ENCODE measurements at places on chromosomes 11 and 22.

- no peak for DNase-seq
Observed at GRCh38 chr11:15667127-15667725, 552.5 kb downstream of the INSC start.

DNA sequence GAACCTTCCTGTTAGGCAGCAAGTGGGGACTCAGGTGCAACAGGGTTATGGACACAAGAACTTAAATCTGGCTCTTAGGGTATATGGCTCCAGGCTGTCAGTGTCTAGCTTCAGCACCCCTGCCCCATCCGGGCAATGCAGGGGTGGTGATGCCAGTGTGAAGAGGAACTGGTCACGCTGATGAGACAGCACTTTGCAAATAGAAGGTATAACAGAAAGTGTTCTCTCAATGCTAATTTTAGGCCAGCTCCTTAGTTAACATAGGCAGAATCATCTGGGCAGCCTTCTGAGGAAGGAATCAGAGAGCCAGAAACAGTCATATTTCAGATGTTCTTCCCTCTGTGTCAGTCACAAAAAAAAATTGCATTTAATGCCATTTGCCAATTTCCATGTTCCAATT, 41.2 kb downstream of the SYT9 start:
- DNase-seq, result no peak

DNA sequence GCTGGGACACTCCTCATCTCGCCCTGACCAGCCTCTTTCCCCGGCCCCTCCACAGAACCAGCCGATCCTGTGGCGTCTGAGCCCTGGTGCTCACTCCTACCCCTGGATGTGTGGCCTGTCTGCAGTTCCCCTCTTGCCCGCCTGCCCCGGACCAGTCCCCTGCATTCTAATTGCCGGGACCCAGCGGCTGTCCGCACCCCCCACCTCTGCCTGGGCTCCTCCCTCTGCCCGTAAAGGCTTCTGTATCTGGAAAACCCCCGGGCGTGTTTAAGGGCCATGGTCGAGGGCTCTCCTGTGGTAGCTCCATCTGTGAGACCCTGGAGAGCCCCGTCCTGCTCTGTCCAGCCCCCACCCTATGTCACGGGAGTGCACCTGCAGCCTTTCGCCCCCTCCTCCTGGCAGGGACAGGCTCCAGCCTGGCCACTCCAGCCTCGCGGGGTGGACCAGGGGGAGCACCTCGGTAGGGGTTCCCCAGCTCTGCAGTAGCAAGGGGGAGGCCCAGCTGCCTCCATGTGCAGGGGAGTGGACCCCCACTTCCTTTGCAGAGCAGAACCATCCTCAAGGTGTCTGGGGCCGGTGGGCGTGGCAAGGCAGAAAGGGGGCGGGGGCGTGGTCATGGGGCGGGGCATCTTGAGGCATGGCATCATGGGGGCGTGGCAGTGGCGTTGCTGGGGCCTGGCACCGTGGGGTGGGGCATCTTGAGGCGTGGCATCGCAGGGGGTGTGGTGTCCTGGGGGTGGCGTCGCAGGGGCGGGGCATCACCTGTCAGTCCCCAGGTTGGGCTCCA, 430.4 kb downstream of the TBC1D22A start:
- DNase-seq, result peak; percentile 71

DNA sequence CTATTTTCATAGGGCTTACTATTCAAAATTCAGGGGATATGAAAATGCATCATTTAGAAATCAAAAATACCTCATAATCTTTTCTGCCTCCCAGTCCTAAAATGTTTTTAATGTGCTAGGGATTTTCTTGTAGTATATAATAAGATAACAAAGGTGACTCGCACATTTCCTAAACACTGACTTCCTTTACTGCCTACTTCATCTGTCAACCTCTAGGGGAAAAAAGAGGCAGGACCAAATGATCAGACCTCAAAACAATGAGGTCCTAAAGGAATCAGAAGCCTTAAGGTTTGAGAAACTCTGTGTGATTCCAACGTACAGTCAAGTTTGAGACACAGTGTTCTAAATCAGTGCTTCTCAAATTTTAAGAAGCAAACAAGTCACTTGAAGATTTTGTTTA, 56.1 kb upstream of the POU2AF2 start:
- no peak for DNase-seq

DNA sequence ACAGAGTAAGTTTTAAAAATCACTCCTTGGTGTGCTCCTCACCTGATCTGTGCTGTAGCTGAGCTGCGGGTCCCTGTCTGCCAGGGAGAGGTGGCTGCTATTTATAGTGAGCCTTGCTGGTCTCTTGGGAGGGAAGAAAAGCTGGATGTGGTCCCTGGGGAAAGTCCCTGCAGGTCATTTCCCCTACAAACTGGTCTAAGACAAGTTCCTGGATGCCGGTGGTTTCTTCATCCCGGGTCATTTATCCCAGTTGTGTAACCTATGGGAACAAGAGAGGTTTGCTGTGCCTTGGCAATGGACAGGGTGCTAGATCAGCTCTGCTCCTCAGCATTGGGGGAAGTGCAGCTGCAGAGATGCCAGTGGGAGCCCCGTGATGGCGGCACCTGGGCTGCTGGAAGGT, at the start of gene SAA2:
Gene SAA2 (minus strand): TSS at position 108 of the 400 bp plus-strand sequence. CDS start 657 bp downstream, outside the sequence.
- peak; percentile 55 for DNase-seq

DNA sequence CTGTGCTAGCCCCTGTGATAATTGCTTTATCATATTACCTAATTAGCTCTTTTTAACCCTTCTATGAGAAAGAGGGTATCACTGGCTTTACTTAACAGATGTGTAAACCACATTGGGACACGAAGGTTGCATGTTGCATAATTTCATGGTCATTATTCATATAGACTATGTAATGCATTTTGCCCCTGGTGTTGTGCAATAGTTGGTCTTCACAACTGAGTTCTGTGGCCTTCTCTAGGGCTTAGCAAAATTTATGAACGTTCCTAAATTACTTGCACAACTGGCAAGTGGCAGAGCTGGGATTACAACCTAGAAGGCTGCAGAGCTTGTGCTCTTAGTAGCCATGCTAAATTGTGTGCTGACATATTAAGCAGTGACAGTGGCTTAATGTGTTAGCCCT, 34.6 kb upstream of the PDGFD start:
- no peak for DNase-seq

DNA sequence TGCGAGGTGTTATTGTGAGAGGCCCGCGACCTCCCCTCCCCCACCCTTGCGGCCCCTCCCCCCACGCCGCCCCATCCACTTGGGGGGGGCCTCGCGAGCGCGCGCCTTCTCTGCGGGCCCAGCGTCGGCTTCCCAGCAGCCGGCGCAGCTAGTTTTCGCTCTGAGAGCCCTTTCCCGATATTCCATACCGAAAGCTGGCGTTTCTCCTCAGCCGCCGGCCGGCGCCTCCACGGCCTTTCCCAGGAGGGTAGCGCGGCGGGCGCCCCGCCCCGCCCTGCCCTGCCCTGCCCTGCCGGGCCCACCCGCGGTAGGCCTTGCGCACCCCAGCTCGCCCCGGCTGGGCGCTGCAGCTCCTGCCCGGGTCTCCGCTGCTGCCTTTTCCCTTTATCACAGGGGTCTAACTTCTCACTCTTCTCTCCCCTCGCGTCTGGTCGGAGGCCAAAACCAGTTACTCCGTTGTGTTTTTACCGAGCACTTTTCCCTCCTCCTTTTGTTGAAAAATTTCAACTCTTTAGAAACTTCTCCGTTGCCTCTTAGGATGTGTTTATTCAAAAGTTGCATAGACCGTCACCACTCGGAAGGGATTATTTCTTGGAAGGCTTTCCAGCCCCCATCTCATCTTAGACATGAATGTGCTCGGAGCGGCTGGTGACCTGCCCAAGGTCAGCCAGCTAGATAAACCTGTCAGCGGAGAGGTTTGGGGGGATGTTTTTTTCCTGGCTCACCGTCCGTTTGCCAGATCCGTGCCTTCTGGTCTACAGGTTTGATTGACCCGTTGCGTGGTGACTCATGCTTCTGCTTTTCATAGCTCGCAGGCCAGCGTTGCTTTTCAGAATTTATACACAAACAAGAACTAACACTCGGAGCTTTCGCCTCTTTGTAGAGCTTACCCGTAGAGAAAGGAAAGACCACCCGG, 648 bp downstream of the PAFAH1B2 start:
- DNase-seq, result peak; percentile 44

DNA sequence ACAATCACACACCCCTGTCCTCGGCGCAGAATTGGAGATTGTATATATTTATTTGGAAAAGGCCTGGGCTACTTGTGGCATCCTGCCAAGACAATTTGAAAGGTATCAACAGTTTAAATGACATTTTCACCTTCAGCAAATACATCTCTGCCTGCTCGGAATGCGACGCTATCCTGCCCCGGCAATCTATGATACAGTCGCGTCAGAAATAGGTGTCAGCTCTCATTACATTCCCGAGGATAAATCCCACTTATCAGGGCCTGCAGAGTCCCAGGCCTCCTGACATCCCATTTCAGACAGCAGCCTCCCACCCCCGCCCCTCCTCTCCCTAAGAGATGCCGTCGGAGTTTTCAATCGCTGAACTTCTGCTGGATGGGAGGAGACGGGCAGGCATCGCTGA, 114.7 kb downstream of the BRD1 start:
- no peak for DNase-seq

DNA sequence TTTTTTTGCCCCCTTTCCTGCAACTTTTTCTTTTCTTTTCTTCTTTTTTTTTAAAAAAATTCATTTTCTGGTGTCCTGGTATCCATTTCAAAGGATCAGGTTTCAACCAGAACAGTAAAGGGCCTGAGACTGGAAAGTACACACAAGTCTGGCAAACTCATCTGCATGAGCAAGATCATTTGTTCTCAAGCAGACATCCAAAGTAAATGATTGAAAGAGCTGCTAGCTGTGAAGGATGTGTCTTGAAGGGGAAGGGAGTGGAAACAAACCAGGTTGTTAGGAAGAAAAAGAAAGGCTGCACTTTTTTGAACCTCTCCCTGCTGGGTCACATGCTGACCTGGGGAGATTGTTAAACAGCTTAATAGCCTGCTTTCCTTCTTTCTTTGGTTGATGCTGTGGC, 5.3 kb downstream of the YAP1 start:
- DNase-seq, result peak; percentile 30

- DNase-seq, result no peak
Observed at GRCh38 chr22:45069925-45070324, 60.1 kb upstream of the PHF21B start.

GRCh38 chr22:44030702-44031082, 6.6 kb downstream of the PARVB start:
- DNase-seq, result no peak

DNA sequence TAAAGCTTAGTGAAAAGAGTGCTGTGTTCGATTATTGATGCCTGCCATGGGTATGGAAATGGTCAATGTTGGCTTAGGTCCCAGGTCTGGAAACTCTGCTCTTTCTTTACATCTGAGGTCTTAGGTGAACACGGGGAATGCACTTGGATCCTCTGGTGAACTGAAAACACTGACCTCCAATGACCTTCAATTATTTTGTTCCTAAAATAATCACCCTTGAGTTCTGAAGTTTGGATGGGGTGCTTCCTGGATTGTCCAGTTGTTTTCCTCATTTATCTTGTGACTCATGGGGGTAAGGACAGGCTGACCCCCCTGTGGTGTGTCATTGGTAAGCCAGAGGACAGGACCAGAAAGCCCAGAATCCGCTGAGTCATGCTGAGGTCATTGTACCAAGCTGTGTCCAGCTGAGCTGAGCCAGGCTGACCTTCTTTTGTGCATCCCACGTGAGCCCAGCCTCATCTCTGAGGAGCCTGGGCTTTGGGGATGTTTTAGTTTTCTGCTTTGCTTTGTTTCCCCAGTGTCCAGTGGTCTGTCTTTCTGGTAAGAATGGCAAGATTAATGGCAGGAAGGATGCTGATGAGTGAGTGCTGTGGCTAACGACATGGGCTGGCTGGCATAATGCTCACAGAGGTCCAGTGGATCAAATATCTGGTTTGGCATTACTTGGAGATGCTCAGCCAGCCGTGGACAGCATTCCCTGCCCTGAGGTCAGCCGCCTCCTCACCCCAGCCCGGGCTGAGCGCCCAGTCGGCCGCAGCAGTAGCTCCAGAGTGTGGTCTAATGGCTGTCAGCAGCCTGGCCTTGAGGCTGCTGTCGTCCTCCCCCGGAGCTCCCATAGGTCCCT, 35.6 kb downstream of the AMPD3 start:
- DNase-seq, result peak; percentile 47

- DNase-seq, result no peak
Observed at GRCh38 chr22:50175921-50176849, 5.7 kb downstream of the PANX2 start.

GRCh38 chr11:20639688-20640087, 29.7 kb upstream of the NELL1 start:
- DNase-seq, result no peak

DNA sequence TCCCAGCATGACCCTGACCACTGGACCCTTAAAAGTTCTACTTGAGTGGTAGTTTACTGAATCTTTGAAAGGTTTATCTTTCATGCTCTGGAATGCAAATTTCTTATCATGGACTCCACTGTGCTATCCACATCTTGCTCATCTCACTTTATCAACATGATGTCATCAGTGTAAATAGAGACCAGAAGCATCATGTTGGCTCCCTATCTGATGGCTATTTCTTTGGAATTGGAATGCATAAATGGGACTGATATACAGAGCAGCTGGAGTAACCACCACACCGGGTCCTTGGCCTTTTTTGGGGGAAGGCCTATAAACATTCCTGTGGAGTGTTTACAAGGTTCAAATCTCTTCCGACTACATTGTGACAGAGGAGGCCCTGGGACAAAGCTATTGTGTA, 74.1 kb upstream of the CEP126 start:
- DNase-seq, result no peak

- no peak for DNase-seq
Observed at GRCh38 chr11:62817129-62817528, 11.9 kb upstream of the NXF1 start.

GRCh38 chr11:47946682-47947559, 33.4 kb upstream of the PTPRJ start:
- peak; percentile 88 for DNase-seq

GRCh38 chr11:57249384-57250319, 12.6 kb upstream of the APLNR start:
- peak; percentile 77 for DNase-seq
